ENCODE measurements at places on chromosomes 6 and 20.

GRCh38 chr6:113982055-113982550, 11.2 kb upstream of the HDAC2 start:
- no peak for DNase-seq

GRCh38 chr6:159800141-159800865, at the start of gene PNLDC1:
Gene PNLDC1, plus strand, starts transcription at chr6:159800276. Its CDS starts 32 bp downstream, at chr6:159800308.
- no peak for DNase-seq

- no peak for DNase-seq
Observed at GRCh38 chr6:166245148-166245547, 63.0 kb downstream of the PRR18 start.

DNA sequence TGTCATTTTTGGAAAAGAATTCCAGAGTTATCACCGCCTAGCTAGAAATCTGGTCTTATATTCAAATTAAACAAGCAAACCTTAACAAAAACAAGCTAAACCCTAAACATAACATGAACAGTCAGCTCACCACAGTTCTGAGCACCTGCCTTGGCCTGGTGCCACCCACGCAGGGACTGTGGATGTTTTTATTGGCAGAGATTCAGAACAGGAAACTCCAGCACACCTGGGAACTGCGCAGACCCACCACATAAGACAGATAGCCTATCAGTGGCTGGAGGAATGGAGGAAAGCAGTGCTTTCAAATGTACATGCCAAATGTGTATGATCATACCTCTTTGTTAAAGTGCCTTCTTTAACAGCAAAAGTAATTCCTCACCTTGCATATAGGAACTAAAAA, 8.9 kb downstream of the SLC16A10 start:
- DNase-seq: no peak

DNA sequence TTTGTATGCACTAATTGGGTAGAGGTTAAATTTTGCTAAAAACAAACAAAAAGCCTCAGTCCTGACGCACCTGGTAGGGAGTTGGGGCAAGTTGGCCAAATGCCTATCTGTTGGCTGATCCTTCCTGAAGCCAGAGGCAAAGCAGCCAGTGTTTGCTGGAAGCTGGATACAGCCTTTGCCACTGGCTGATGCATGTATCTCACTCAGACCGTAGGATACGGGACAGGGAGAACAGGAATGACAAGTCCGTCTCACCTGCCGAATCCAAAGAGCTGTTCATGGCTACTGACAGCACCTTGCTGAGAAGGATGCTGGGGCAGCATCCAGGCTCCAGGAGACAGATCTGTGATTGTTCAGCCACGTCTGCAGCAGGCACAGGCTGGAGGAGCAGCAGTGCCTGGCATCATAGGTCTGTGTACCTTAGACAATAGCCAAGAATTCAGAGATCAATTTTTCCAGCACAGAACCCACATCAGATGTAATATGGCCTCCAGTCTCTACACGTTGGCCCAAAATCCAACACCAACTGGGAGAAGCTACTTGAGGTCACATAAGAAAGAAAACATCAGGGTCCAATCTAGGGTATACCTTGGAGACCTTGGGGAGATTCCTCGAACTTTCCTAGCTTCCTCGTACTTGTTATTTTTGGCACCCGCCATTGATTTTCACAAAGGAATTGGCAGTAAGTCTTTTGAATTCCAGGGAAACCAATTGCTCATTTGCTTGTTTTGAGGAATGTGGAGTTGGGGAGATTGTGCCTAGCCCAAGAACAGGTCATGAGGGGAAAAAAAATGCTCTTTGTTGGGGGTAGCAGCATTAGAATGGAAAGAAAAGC, 108.5 kb upstream of the ARMC2 start:
- no peak for DNase-seq

DNA sequence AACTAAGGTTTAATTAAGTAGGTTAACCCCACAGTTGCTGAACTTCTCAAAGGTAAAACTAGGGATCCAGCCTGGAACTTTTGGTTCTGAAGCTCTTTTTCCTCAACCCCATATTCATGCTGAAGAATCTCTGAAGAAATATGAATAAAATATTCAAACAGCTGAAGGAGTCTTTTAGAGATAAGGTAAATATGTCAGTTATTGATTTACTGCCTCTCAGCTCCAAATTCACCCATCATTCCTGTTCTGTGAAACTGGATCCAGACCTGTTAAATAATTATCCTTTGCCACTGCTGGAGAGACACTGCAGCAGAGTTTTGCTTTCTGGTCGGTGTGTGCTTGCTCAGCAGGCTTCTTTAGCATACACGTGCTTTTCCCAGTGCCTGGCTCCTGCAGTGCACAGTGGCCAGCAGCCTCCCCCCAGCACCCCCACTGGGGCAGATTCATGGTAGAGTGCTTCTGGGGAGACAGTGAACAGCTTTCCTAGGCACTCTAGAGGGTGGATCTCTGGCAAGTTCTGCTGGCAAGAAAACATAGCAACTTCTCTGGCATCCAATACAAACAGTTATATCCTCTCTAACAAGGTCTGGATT, 62.0 kb upstream of the BCLAF1 start:
- no peak for DNase-seq
